ENCODE measurements at places on chromosomes 1 and 21.
A peak's percentile ranks its signal among the peaks of the same experiment; 100 is the strongest.

DNA sequence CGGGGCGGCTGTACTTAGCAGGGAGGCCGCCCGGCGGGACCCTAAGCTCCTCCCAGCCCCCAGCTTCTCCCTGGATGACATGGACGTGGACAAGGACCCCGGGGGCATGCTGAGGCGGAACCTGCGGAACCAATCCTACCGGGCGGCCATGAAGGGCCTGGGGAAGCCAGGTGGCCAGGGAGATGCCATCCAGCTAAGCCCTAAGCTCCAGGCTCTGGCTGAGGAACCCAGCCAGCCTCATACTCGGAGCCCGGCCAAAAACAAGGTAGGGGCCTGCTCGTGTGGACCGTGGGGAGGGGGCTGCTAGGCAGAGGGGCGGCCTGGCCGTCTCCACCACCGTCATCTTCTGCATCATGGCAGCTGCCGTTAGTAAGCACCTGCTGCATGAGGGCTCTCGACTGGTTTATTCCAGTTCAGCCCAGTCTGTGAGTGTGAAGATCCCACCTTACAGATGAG is 9.0 kb downstream of the ARHGEF16 start:
- no peak for DNase-seq

DNA sequence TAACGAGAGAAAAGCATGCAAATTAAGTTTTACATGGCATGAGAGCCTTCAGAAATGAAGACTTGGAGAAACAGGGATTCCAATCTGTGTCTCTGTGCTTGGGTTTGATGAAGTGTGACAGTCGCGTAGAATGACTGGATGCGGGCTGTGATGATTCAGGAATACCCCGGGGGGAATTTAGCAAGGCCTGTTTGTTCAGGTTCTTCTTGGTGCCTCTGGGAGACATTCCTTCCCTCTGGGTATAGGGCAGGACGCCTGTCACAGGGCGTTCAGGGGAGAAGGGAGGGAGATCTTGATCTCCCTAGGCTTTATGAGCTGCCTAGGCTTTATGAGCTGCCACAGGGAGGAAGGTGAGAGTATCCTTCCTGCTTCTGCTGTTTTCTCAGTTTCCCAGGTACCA is 36.6 kb downstream of the DOP1B start:
- no peak for DNase-seq

- no peak for DNase-seq
These were observed 101.4 kb downstream of the TTLL7 start for GRCh38 chr1:83897516-83897915.

DNA sequence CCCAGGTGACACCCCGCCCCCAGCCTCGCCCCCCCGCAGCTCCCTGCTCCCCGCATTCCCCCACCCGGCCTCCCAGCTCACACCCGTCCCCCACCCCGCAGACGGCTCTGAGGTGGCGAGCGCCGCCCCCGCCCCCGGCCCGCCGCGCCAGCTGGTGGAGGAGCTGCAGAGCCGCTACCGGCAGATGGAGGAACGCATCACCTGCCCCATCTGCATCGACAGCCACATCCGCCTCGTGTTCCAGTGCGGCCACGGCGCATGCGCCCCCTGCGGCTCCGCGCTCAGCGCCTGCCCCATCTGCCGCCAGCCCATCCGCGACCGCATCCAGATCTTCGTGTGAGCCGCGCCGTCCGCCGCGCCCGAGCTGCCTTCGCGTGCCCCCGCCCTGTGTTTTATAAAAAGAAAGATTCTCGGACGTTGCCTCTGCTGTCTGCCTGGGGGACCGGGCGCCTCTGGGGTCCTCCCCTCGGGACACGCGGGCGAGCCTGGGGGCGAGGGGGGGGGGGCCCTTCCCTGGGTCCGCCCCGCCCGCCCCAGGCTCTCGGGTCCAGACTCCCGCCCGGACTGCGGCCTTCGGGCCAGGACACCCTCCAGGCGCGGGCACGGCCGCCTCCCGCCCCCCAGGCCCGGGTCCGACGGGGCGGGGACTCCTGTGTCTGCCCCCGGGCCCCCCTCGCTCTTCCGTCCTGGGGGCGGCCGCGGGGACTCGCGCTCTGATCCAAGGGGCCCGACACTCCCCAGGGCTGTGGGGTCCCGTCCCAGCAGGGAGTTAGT is 1.6 kb upstream of the MMP23B start:
- peak; percentile 91 for DNase-seq

DNA sequence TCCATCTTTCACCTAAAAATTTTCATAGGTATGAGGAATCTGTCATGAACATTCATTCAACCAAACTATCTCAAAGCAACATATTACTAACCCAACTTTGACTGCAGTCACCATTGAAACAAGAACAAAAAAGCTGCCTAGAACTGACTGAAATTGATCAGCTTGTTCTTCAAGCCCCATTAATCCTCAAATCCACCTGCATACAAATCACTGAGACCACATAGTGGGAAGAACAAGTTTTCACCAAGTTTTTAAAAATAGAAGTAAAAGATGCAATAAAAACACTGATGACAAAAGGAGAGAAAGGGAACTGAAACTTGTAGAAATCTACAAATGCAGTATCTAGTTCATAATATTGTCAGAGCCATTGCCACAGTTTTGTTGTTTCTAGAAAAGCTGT is 6.1 kb downstream of the SORT1 start:
- DNase-seq = no peak

DNA sequence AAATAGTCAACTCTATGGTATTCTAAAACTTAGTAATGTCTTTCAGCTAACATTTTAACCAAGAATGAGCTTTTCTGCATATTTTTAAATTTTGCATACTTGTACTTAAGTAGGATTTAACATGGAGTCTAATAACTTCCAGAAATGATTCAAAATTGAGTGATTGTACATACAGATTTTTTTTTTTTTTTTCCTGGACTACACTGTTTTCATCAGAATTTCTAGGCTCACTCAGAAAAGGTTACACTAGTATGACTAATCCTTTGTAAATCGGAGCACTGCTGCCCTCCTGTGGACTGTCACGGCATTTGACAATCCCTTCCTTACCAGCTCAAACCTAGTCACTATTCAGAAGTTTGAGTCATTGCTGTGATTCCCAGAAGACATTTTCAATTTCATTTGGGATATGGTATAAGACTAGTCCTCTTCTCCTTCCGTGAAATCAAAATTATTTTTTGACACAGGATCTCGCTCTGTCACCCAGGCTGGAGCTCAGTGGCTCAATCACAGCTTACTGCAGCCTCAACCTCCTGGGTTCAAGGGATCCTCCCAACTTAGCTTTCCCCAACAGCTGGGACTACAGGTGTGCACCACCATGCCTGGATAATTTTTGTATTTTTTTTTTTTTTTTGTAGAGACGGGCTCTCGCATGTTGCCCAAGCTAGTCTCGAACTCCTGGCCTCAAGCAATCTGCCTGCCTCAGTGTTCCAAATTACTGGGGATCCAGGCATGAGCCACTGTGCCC is 45.5 kb downstream of the CD46 start:
- peak; percentile 69 for DNase-seq

DNA sequence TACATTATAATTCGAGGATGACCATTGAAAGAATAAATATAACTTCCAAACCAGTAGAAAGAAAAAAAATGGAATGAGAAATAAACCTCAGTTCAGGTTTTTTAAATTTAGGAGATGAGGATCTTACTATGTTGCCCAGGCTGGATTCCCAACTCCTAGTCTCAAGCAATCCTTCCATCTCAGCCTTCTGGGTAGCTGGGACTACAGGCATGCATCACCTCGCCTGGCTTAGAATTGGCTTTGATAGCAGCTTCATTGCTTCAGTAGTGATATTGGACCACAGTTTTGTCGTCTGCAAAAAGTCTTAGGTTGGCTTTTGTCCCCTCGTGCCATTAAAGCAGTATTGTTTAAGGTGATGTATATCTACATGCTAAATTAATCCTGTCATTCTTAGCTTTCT is 2.9 kb downstream of the NASP start:
- no peak for DNase-seq

GRCh38 chr1:157969697-157970485 is 23.6 kb upstream of the KIRREL1 start:
- DNase-seq = no peak

DNA sequence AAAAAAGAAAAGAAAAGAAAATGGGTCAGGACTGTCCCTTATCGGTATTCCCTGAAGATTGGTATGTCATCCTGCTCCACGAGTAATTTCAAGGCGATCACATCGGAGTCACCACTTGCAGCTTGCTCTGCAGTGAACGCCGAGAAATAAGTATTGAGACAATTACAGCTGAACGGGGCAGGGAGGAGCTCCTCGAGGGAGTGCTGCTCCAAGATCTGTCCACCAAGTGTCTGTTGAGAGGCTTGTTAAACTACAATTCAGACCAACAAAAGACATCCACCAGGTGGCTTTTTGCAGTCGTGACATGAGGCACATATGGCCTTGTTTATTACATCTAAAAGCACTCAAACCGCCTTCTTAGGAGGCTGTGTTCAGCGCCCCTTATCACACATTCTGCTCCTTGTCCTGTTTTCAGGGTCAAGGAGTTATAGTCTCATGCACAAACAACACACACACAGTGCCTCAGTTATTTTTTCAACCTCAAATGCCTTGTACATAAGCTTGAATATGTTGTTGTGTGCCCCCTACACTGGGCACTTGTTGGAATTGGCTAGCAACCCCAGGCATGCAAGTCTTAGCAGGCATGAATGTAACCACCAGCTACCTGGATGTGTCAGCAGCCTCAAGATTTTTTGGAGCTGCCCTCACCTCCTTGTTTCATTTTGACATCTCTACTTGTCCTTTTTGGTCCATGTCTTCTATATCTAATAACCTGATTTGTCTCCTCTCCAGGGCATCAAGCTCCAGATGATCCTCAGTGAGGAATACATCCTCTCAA is 13.0 kb upstream of the CD48 start:
- no peak for DNase-seq

DNA sequence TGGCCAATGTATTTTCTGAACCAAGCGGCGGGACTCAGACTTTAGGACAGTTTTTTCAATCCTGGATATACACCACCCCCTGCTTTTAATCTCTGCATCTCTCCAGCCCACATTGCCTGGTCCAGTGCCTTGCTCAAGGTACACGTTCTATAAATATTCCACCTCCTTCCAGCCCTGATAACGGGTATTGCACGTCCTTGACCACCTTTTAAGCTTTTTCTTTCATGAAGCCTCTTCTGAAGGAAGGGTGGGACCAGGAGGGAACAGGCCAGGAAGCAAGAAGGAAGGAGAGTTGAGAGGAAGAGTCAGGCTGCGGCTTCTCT is 3.4 kb downstream of the S100A16 start:
- DNase-seq = no peak

GRCh38 chr1:49408346-49408745 is 615.4 kb downstream of the AGBL4 start:
- no peak for DNase-seq

- no peak for DNase-seq
These were observed 132.3 kb downstream of the URB2 start for GRCh38 chr1:229758101-229759036.

GRCh38 chr1:63829349-63830327 is 55.8 kb downstream of the ROR1 start:
- DNase-seq = no peak

- DNase-seq = peak; percentile 41
These were observed 51.9 kb downstream of the AGPAT3 start for GRCh38 chr21:43916691-43917514.

DNA sequence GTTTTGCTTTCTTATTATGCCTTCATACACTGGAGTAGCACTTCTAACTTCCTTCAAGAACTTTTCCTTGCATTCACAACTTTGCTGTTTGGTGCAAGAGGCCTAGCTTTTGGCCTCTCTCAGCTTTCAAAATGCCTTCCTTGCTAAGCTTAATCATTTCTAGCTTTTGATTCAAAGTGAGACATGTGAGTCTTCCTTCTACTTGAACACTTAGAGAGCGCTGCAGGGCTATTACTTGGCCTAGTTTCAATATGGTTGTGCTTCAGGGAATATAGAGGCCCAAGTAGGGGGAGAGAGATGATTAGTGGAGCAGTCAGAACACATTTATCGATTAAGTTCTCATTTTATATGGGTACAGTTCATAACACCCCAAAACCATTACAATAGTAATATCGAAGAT is 12.4 kb downstream of the ANGEL2 start:
- DNase-seq = no peak

DNA sequence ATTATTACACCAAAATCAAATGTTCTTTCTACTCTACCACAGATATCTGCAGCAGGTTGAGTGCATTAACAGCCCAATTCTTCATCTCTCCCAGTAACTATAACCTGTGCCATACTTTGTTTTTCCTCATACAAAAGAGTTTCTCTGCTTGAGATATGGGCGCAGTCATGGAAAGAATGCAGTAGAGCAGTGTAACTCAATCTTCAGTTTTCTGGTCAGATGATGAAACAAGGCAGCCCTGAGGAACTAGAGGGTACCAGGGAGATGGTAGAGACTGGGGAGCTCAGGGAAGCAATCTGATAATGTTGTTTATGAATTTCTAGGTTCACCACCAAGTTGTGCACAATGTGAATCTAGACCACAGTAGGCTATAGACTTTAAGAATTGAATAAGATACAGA is 39.6 kb downstream of the ASPM start:
- no peak for DNase-seq

DNA sequence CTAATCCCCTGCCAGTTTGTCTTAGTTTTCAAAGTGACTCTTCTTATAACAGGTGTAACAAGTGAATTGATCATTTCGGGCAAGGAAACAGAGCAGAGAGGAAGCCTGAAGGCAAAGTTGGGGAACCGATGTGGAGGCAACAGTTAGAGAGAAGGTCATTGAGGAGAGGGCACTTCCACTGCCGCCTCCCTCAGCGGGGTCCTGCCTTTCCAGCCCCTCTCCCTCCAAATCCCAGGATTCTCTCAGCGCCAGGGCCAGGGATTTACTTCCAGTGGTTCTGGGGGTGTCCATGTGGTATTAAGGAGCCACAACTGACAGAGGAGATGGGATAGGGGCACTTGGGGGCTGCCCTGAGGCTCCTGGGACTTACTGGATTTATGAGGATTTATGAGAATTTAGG is 39.7 kb upstream of the PDE9A start:
- no peak for DNase-seq

- no peak for DNase-seq
These were observed 26.4 kb upstream of the EEIG2 start for GRCh38 chr1:108533351-108534083.

GRCh38 chr1:75472971-75473603 is 137.8 kb downstream of the SLC44A5 start:
- DNase-seq = no peak

GRCh38 chr1:36446746-36447145 is 3.5 kb downstream of the OSCP1 start:
- no peak for DNase-seq

- no peak for DNase-seq
These were observed 8.8 kb downstream of the SMCP start for GRCh38 chr1:152886758-152887409.

Measured in stimulated activated CD8-positive, alpha-beta memory T cell treated with anti-CD3 and anti-CD28 coated beads, Interleukin-4, amount 100 ng/mL, for 4 hours (primary cell).